Smooth muscle cell of the brain vasculature (primary cell): ENCODE measurements at places on chromosomes 16 and 17.

GRCh38 chr17:71237903-71238538 lies 882.8 kb upstream of the SOX9 start:
- DNase-seq: peak; percentile 4

DNA sequence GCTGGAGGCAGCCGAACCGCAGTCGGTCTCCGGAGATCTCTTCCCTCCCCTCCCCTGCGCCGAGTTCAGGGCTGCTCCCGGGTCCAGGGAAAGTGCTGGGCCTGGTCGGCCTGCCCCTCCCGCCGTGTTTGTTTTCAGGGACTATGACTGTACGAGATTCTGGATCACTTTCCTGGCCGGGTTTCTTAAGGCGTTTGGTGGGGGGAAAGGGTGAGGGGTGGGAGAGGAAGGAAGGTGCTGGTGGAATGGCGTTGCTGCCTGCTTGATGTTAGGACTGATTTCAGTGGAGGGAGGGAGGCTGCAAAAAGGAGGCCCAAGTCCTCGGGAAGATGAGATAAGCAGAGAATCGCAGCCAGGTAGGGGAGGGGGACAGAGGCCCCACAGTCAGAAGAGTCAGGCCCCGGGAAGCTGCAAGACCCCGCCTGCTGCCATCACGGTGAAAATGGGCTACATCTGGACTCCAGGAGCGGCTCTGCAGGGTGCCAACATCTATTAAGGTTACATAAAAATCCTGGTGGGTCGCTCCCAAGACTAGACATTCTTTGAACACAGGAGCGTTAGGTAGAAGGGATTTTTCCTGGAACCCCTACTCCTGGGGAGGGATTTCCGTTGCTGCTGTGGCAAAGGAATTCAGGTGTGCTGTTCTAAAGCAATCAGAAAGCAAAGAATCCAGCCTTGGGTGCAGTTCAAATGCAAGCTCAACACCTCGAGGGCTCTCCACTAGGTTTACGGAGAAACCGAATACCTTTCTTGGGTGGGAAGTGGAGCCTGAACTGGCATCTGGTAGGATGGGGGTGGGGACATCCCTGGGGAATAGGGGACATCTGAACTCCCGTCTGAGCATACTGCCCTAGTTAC lies 1.2 kb downstream of the ARHGAP44 start:
- DNase-seq: no peak

GRCh38 chr17:29929006-29929532 lies 959 bp downstream of the SSH2 start:
- DNase-seq: no peak

DNA sequence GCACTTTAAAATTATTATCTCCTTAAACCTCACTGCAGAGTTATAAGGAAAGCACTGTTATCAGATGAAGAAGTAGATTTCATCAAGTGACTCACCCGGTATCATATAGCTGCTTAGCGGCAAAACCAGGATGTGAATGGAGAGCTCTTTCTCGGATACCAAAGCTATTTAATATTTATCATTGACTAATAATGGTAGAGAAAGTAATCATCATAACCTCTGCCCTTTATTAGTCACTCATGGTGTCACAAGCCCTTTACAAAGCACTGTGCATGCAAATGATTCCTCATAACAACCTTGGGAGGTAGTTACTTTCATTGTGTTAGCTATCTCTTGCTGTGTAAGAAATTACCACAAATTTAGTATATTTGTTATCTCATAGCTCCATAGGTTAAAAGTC lies 592.9 kb downstream of the MAF start:
- DNase-seq: no peak

GRCh38 chr16:7440886-7441400 lies 108.3 kb downstream of the RBFOX1 start:
- DNase-seq: no peak
